ENCODE measurements at places on chromosomes 6 and 20. TPM values are rescaled to one million over a fixed set of nuclear protein-coding genes. Genes with fewer than 3 reads are reported as not detected.
A peak's percentile ranks its signal among the peaks of the same experiment; 100 is the strongest.

DNA sequence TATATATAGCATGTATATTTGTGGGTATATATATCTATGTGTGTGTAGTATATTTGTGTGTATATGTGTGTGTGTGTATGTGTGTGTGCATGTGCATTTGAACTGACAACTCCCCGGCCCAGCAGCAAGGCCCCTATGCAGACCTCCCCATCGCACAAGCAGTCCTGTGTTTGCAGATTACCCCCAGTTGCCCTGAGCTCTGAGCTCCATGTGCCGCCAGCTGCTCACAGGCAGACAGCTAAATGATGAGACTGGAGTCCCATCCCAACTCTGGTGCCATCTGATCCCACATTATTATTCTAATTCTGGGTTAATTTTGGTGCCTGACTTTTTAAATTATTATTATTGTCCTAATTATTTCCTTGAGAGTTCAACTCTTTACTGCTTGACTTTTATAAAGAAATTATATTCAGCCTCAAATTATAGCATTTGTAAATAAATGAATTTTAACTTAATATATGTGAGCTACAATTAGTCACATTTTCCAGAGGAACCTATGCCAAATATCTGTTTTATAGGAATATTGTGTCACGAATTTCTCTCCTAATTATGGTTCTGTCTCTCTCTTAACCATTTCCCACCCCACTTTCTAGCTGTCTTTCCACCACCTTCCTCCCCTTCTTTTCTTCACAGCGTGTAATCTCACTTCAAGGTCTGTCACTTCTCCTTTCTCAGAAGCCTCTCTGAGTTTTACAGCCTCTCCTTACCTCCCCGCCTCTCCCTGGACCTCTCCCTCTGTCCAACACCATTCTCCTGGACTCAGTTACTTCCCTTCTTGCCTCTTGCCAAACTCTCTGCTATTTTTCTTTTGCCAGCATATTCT, 90.6 kb upstream of the SYNDIG1 start:
- H3K4me3 ChIP-seq = no peak overlapping the region
- no peak overlapping the region for H3K27ac ChIP-seq
- H3K36me3 ChIP-seq = no peaks in the 10 kb centered on the region

GRCh38 chr6:106182455-106182854, 96.3 kb downstream of the PRDM1 start:
- H3K27ac ChIP-seq = no peak overlapping the region
- no peak for DNase-seq
- H3K27me3 ChIP-seq = no peaks in the 10 kb centered on the region
- no peak overlapping the region for H3K4me3 ChIP-seq
- no peaks in the 10 kb centered on the region for H3K36me3 ChIP-seq

- H3K4me1 ChIP-seq = peaks cover 13% of the 10 kb centered on the region
- no peaks in the 10 kb centered on the region for H3K27me3 ChIP-seq
- DNase-seq = no peak
- no peak overlapping the region for H3K27ac ChIP-seq
- no peaks in the 10 kb centered on the region for H3K36me3 ChIP-seq
These were observed 98.5 kb downstream of the HIVEP2 start for GRCh38 chr6:142846459-142846831.

DNA sequence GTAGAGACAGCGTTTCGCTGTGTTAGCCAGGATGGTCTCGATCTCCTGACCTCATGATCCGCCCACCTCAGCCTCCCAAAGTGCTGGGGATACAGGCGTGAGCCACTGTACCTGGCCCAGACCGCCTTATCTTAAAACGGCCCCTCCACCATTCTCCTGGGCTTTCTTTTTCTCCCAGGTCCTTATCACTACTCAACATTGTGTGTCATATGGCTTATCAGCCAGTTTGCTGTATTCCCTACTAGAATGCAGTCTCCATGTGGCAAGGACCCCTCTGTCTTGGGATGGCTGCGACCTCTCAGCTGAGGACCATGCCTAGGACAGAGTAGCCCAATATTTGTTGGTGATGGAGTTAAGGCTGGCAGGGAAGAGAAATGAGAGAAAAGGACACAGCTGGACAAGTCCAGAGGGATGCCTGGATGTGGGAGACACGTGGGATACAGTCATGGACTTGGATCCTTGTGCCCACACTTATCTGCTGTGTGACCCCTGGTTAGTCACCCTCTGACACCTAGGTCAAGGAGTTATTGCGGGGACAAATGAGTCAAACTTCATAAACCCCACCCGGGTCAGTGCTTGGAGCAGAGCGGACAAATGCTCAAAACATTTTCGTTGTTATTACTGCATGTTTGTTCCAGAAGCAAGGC, 24.0 kb downstream of the ADA start:
- H3K4me1 ChIP-seq = peaks cover 4% of the 10 kb centered on the region
- H3K27ac ChIP-seq = no peak overlapping the region
- DNase-seq = no peak
- no peak overlapping the region for H3K4me3 ChIP-seq
- H3K27me3 ChIP-seq = no peaks in the 10 kb centered on the region

The STMND1 gene
- not detected for polyA plus RNA-seq

DNA sequence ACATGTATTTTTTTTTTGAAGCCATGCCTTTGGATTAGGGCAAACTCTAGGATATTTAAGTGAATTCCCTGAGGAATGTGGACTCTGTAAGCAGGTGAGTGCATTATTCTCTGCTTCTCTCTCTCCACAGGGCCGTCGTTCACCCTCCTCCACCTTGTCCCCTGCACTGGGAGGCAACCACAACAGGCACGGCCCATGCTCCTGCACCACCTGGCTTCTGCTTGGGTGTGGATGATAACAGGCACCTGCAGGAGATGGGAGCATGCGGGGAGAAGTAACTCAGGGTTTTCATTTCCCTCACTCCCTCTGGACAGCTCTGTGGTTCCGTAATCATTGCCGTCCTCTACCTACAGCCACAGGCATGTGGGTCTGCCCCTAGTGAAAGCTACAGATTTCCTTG, 43.4 kb downstream of the HLA-C start:
- H3K27me3 ChIP-seq = no peaks in the 10 kb centered on the region
- DNase-seq = no peak
- H3K4me1 ChIP-seq = no peaks in the 10 kb centered on the region
- no peak overlapping the region for H3K27ac ChIP-seq

GRCh38 chr6:167668019-167668753, 158.5 kb upstream of the AFDN start:
- H3K27ac ChIP-seq = no peak overlapping the region
- no peaks in the 10 kb centered on the region for H3K36me3 ChIP-seq
- DNase-seq = no peak
- no peak overlapping the region for H3K4me3 ChIP-seq
- H3K27me3 ChIP-seq = no peaks in the 10 kb centered on the region

- no peaks in the 10 kb centered on the region for H3K27me3 ChIP-seq
- DNase-seq = no peak
- no peaks in the 10 kb centered on the region for H3K4me1 ChIP-seq
- H3K4me3 ChIP-seq = no peak overlapping the region
These were observed 13.2 kb upstream of the GPR6 start for GRCh38 chr6:109964949-109965348.

DNA sequence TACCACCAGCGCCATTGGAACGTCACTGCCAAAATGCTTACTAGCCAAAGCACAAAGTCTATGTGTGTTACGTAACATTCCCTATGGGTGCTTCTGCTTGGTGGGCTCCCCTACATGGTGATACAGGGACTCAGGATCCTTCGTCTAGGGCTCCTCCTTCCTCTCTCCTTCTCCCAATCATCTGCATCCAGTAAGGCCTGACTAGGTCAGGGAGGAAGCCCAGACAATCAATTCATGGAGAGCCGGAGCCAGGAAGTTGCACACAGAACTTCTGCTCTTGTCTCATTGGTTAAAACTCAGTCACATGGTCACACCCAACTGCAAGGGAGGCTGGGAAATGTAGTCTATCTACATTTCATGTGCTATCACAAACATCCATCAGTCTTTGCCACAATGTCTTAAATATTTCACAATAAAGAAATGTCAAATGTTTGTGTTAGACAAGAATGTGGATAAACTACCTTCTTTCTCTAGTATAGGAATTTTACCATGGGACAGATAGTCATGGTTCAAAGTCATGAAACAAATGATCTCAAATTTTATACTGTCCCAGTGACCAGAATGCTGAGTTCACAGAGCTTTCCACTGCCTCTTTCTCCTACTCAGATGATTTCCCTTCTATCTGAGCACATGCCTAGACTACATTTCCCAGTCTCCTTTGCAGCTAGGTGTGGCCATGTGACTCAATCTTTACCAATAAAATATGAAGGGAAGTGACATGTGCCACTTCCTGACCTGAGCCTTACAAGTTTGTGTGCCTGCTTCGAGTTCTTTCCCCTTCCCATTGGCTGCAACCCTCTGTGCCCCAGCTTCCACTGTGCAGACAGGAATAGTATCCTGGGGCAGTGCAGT, 9.3 kb upstream of the KCNK15 start:
- no peaks in the 10 kb centered on the region for H3K36me3 ChIP-seq
- H3K27ac ChIP-seq = no peak overlapping the region
- H3K4me3 ChIP-seq = no peak overlapping the region
- peak; percentile 61 for DNase-seq

The RIPPLY2 gene
- polyA plus RNA-seq = 0.40 TPM

The KCNK16 gene
- polyA plus RNA-seq = not detected

DNA sequence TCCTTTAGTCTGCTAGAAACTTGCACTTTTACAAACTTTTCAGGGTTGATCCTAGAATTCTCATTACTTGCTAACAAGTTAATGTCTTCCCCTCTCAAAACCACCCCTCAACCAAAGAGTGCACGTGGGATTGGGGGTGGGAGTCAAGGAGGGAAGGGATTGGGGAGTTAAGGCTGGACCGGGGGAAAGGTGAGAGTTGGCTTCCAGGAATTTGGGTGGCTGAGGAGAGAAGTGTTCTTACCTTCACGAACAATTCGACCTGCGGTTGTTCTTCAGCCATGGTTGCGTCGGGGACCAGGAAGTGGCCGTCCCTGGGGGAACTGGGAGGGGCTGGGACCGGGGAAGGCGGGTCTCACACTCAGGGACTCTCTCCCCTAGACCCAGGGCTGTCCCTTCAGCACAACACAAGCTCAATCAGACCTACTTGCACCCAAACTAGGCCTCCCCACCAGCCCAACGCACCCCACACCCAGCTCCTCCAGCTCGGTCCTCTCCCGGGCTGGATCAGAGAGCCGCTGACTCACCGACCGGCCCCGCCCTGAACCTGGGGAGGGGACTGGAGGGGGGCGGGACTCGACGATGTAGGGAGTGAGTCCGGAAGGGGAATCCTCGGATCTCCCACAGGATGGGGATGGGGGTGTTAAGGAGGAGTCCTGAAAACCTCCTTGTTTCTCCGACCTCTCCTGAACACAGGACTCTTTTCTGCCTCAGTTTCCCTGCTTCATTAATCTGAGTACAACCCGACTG, at the start of gene CLIC1:
Gene CLIC1, minus strand, starts transcription at position 510 of the 747 bp plus-strand sequence. Its CDS starts 230 bp downstream, at position 280.
- H3K27ac ChIP-seq = peak within 1 kb of the TSS; percentile 90
- H3K27me3 ChIP-seq = no peaks in the 10 kb centered on the region
- DNase-seq = peak; percentile 89
- no peaks in the 10 kb centered on the region for H3K36me3 ChIP-seq

DNA sequence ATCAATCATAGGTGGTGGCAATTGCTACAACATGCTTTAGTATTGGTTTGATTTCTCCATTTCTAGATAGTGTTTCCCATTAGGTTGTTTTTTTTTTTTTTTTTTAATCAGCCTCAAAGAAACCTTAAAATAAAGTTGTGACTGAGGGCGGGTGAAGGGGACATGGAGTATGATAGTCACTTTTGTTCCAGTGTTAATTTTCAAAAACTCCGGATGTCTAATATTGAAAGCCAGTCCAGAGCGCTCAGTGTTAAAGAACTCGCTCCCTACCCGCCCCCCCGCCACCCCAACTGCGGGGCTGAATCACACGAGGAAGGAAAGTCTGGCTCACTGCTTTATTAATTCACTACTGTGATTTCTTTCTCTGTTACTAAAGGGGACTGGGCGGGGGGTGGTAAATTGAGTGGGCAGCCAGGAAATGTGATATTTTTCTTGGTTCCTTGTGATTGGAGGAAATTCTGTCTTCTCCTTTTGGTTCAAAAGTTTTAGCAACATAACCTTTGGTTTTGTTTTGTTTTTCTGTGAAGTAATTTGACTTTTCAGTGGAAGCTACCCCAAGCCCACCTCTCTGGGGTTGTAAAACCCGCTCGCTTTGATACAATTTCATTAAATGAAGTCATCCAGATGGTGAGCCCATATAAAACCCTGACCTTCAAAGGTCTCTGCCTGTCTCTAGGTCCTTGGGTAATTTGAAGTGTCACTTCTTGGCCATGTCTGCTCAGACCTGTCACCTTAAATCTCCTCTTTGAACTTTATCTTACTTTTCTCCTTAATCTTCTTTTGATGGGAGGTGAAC, 38.0 kb downstream of the TNFAIP3 start:
- no peaks in the 10 kb centered on the region for H3K27me3 ChIP-seq
- H3K36me3 ChIP-seq = no peaks in the 10 kb centered on the region
- no peak for DNase-seq

DNA sequence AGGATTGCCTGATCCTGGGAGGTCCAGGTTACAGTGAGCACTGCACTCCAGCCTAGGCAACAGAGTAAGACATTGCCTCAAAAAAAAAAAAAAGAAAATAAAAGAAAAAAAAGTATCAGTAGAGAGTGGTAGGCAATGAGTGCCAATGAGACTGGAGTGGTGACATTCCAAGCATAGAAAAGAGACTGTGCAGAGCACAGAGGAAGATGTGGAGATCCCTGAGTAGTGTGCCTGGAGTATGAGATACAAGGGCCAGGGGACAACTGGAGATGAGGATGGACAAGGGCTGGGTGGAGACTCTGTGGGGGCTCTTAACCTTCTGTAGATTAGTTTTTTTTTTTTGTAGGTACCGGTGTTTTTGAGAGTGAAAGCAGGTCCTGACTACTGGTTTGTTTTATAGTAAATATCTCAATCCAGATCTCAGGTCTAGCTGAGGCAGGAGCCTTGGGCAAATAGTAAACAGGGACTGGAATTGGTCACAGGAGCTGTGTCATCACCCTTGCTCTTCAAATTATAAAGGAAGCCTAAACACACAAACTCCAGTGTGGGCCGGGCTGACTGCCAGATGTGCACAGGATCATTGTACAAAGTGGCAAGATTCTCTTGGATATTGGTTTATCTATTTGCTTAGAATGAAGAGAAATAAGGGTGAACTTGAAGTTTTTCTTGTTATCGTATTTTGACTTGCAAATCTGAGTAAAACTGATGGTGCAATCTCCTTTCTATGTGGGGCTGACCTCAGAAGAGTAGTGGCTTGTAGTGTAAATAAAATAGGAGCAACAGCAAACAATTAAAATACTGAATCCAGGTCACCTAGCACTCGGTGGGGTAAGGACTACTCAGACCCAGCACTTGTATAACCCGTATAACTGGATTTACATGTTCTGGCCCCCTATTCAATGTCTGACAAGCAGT, 144.9 kb downstream of the SOX4 start:
- no peaks in the 10 kb centered on the region for H3K27me3 ChIP-seq
- H3K4me3 ChIP-seq = no peak overlapping the region
- no peak overlapping the region for H3K27ac ChIP-seq
- no peaks in the 10 kb centered on the region for H3K36me3 ChIP-seq
- no peak for DNase-seq
- H3K4me1 ChIP-seq = peaks cover under 1% of the 10 kb centered on the region

GRCh38 chr6:49923826-49924225, 40.1 kb downstream of the DEFB114 start:
- no peak overlapping the region for H3K27ac ChIP-seq
- H3K27me3 ChIP-seq = no peaks in the 10 kb centered on the region
- H3K4me1 ChIP-seq = no peaks in the 10 kb centered on the region
- H3K4me3 ChIP-seq = no peak overlapping the region

All from ovary (tissue), 10 donors.